ENCODE measurements at places on chromosomes 1 and 21. TPM values are rescaled to one million over a fixed set of nuclear protein-coding genes. Genes with fewer than 3 reads are reported as not detected.

GRCh38 chr1:23079025-23079424, 59.8 kb downstream of the KDM1A start:
- no peak for DNase-seq

DNA sequence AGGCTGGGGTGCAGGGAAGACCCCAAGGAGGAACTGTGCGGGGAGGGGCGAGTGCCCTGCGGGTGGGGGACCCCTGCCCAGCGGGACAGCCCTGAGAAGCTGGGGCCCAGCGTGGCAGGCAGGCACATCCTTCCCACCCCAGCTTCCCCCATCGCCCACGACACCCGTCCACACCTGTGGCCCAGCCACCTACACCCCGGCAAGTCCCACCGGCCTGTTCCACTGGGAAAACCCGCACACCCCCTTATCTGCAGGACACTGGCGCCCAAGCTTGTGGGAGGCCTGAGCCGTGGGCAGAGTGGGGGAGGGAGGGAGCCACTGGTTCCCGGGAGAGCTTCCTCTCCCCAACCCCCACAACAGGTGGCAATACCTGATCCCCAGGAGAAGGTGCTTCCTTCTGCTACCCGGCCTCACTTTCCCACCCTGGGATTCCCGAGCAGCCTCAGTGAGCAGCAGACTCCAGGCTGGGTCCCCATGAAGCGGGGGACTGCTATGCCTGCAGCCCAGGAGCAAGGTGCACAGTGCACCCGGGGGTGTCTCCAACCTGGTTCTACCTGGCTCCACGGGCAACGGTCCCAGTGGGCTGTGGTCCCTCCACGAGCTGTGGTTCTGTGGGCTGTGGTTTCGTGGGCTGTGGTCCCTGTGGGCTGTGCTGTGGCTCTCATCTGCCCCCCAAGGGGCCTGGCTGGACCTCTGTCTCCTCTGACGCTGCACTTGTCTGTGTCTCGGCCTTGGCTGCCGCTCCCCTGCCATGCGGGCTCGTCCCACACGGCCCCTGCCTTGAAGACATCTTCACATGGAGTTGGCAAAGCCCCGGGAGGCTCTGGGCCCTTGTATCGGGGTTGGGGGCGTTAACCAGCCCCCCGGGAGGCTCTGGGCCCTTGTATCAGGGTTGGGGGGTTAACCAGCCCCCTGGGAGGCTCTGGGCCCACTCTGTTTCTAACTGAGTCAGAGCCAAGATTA, 37.8 kb upstream of the POFUT2 start:
- DNase-seq = no peak

- DNase-seq = no peak
Observed at GRCh38 chr1:147882535-147882934, 20.1 kb upstream of the GJA8 start.

DNA sequence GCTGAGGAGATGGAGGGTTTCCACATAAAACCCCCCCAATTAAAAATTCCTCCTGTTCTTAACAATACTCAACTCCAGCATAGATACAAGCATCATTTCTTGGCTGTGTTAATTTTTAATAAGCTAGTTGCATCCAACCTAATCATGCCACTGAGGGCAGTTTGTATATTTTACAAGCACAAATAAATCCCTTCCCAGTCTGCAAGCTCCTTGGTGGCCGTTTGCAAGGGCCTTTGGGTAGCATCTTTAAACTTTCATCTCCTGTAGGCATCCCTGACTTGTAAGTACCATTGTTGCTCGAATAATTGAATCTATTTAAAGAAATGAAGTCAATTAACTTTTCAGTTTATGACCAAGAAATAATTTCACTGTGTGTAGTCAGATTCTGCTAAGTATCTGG, 103.5 kb upstream of the AJAP1 start:
- DNase-seq = no peak

DNA sequence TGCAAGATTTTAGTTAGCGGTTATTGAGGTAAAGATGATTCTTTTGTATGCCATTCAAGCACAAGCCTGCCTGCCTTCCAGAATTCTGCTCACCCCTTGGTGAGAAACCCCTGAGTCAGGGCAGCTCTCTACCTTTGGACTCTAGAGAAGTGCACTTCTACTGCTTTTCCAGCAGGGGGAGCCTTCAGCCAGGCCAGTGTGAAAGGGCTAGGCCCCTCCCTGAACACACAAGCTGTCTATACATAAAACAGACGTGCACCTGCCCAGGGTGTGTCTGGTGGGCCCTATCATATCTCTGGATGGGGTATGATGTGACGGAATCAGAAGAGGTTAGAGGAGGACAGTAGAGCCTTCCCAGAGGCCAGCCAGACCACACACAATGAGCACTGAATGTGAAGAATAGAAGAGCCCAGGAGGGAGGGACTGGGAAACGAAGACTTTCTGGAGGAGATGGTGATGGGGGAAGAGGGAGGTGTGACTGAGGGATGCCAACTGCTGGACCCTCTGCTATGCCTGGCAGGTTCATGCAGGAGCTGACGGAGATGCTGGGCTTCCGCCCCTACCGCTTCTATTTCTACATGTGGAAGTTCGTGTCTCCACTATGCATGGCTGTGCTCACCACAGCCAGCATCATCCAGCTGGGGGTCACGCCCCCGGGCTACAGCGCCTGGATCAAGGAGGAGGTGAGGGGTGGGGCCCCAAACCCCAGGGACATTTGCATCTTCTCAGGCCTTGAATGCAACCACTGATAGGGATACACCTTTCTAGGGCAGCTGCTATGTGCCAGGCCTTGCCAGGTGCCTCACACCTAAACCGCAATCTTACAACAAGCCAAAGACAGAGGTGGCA, 13.0 kb upstream of the KCNC4 start:
- peak; percentile 49 for DNase-seq

DNA sequence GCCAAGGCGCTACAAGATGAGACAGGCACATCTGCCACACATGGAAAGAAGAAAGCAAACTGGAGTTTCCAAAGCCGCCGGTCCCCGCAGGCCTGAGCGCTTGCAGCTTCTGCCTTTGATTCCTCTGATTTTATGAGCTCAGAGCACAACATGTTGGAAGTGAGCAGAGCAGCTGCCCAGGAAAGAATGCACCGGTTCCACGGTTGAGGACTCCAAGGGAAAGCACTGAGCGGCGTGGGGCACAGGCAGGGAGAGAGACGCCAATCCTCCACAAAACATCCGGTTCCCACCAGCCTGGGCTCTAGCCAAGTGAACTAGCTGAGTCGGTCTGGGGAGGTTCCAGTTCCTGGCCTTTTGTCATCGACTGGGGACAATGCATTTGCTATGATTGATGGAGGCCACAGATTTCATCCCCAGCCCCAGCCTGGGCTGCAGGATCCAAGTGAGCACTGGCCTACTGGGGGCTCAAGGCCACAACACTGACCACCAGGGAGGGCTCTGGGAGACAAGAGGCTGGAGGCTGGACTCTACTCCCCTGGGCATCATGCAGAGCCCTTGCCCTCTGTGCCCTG, 253.1 kb upstream of the IRF2BP2 start:
- DNase-seq = peak; percentile 51

- DNase-seq = no peak
Observed at GRCh38 chr1:226274138-226274537, 34.8 kb downstream of the LIN9 start.

DNA sequence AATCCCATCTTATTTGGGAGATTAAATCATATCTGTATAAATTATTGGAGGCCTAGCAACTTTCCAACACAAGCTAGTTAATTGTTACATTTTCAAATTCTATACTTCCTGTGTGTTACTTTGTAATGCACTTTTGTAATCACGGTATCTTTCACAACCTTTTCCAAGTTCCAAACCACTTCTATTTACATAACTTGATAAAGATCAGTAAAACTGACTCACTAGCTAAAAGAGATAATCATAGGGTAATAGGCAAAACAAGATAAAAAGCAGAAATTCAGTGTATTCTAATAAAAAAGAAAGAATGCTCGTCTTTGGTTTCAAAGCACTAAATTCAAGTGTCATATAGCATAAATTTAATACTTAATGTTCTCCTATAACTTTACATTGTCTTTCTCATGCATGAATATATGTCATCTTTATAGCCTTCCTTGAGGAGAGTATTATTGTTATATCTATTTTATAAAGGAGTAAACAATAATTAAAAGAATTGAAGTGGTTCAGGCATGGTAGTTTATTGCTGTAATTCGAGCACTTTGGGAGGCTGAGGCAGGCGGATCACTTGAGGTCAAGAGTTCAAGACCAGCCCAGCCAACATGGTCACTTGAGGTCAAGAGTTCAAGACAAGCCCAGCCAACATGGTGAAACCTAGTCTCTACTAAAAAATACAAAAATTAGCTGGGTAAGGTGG, 66.4 kb downstream of the RGS13 start:
- DNase-seq = peak; percentile 43

Gene EPHA10
- not detected for total RNA-seq

Gene HHIPL2
- total RNA-seq = 11.3 TPM

Gene KCND3
- not detected for total RNA-seq

Gene IFI44L
- 3.7 TPM for total RNA-seq

All from Caki2 (cell line).